Muscle of leg (tissue), 16 donors: ENCODE measurements at places on chromosomes 2 and 18.
A peak's percentile ranks its signal among the peaks of the same experiment; 100 is the strongest.

GRCh38 chr2:138218397-138218796 lies 254.1 kb downstream of the HNMT start:
- no peak for DNase-seq

- no peak for DNase-seq
Measured at GRCh38 chr2:26619096-26619495, 22.1 kb downstream of the CIB4 start.

- no peak for DNase-seq
Measured at GRCh38 chr18:22778996-22779395, 154.1 kb upstream of the RBBP8 start.

- no peak for DNase-seq
Measured at GRCh38 chr2:168814046-168814445, 11.6 kb downstream of the NOSTRIN start.

DNA sequence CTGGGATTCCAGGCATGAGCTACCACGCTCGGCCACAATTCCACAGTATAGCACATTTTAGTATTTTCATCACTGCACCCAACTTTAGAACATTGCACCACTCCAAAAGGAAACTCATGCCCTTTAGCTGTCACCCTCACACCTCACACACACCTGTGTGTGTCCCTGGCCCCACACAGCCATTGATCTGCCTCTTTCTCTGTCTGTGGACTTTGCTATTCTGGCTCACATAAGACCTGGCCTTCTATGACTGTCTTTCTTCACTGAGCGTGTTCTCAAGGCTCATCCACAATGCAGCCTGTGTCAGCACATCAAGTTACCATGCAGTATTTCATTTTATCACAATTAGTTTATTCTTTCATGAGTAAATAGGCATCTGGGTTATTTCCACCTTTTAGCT lies 19.7 kb upstream of the ATP9B start:
- DNase-seq = no peak

- no peak for DNase-seq
Measured at GRCh38 chr2:234492717-234493485, 4.0 kb downstream of the ARL4C start.

DNA sequence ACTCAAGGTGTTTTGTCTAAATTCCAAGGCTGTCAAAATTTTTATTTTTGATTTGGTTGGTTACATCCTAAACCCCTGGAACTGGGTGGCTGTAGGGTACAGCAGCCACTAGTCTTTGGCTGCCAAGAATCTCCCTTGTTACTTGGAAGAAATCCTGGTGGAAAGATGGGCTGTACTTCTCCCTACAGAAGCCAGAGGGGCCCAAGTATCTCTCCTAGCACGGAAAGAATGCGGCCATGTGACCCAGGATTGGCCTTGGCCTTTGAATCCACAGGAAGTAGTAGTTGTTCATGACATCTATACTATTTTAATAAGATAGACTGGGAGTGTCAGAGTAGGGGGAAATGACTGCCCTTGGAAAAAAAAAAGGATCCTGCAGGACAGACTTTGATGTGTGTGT lies 54.4 kb upstream of the MYO3B start:
- peak; percentile 24 for DNase-seq

GRCh38 chr2:44767691-44768090 lies 173.8 kb upstream of the SIX3 start:
- DNase-seq = no peak

- peak; percentile 30 for DNase-seq
Measured at GRCh38 chr2:17539611-17540092, 844 bp upstream of the VSNL1 start.

- DNase-seq = no peak
Measured at GRCh38 chr2:197266477-197266876, 44.1 kb downstream of the ANKRD44 start.

- DNase-seq = peak; percentile 93
Measured at GRCh38 chr2:42809819-42810120, 17.4 kb upstream of the HAAO start.

DNA sequence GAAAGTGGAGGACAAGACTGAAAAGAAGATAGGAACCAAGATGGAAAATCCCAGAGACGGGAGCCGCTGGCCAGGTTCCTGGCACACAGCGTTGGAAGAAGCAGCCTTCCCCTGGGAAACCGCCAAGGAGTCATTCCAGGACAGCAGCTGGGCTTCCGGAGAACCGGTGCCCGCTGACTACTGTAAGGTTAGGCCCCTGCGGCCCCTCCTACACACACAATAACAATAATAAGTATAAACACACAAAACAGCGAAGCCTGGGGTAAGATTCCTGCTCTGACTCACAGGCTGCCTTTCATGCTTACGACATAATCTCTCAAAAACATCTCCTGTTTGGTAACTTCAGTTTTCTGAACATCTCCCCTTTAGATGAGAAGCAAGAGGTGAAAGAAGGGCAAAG lies 28.1 kb upstream of the MYCN start:
- DNase-seq = peak; percentile 82

DNA sequence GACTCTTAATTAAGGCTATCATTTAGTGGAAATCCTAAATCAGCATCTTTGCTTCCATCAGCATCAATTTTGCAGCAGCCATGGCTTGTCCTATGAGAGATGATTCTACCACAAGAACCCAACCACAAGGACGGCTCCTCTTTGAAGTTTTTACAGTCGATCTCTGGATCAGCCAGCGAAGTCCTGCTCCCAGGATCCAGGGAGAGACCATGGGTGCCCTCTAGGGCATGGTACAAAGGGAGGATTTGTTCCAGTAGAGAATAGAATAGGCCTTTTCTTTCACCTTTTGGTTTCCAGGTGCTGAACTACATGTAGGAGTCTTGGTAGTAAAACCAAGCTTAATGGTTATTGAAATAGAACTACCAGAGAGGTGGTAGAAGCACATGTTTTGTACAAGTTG lies 52.7 kb downstream of the TMEM200C start:
- no peak for DNase-seq

DNA sequence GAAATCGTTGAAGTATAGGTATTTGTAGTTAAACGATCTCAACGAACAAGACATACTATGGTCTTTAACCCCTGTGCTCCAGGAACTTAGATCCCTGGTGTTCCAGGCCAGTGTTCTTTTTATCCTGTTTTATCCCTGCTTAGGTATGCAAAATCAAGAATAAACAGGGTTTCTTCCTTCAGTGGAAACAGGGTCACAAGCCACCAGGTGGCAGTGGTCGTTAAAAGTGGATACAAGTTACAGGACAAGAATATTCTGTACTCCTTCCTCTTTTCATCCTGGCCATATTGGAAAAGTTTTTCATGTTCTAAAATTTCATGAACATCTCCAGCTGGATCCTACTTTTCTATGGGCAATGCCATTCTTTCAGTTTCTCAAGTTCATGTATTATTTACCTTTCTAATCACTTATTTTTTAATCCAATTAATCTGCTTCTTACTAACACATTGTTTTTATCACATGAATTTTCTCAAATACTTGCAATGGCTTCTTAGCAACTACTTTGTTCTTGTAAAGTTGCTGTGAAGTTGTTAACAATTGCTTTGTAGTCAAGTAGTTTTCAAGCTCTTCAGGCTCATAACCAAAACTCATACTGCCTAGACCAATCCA lies 16.4 kb upstream of the HNMT start:
- peak; percentile 77 for DNase-seq

DNA sequence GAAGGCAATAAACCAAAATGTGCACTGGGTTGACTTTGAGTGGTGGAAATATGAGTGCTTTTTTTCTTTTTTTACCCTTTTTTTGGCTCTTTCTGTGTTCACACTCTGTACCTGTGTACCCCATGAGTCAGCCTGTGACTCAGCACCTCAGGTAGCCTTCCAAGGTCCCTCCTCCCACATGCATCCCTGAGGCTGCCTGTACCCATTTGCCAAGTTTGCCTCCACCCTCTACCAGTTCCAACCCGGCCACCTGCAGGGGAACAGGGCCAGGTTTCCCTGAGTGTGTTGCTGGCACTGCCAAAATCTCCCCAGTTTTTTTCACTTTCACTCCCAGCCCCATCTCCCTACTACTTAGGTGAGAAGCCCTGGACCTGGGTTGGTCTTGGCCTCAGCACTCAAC lies 14.0 kb downstream of the CXCR1 start:
- no peak for DNase-seq

GRCh38 chr2:48496849-48497248 lies 33.1 kb upstream of the STON1 start:
- no peak for DNase-seq

GRCh38 chr2:181250691-181251090 lies 206.5 kb upstream of the ITGA4 start:
- DNase-seq = no peak

DNA sequence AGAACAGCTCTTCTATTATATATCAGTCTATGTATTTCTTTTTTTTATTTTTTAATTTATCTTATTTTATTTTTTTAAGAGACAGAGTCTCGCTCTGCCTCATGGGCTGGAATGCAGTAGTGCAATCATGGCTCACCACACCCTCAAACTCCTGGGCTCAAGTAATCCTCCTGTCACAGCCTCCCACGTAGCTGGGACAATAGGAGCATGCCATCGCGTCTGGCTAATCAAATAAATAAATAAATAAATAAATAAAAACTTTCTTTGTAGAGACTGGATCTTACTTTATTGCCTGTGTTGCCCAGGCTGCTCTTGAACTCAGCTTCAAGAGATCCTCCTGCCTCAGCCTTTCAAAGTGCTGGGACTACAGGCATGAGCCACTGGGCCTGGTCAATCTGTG lies 117.0 kb downstream of the RBMS1 start:
- no peak for DNase-seq

- DNase-seq = no peak
Measured at GRCh38 chr2:69594341-69594740, 49.2 kb downstream of the AAK1 start.

GRCh38 chr2:8441986-8442385 lies 239.9 kb upstream of the ID2 start:
- DNase-seq = no peak

- peak; percentile 33 for DNase-seq
Measured at GRCh38 chr2:138502255-138503086, 901 bp downstream of the SPOPL start.

DNA sequence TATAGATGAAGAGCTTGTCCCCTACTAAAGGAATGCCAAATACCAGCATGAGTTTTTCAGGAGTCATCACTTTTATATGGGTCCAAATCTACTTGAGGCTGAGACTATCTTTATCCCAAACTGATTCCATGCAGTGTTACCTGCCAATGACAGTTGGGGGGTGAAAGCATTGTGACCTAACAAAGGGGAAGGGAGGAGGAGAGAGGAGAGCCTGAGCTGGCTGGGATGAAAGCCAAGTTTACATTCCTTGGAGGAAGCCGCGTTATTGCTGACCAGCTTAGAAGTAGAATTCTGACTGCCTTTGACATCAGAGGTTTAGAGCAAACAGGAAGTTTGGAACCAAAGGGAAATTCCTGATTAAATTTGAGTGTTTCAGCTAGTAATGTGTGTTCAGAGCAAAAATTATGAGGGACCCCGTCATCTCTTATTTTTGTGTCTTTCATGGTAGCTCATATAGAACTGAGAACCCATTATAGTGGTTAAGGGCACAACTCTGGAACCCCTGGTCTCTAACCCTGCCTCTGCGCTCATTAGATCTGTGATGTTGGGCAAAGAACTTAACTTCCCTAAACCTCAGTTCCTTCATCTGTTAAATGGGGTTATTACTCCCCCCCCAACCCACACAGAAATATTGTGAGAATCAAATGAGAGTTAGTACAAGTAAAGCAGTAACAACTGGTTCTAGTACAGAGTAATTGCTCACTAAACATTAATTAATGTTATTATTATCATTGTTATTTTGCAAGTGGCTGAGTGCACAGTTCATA lies 199.3 kb upstream of the EPAS1 start:
- peak; percentile 97 for DNase-seq

DNA sequence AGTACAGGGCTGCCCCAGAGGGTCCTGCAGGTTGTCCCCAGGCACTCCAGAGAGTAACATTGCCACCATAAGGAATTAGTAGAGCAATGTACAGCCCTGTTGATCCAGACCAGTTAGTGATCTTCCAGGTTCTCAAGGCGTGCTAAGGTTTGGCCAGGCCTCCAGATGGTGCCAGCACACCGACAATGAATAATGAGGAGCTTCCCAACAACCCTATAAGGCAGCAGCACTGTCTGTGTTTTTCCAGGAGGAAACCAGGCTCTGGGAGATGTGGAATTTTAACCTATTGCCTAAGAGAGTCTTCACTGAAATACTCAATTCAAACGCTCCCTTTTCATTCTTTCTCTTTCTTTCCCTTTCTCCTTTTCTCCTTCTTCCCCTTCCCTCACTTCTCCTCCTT lies 122.1 kb downstream of the MGAT5 start:
- peak; percentile 58 for DNase-seq

GRCh38 chr2:224688997-224689396 lies 27.2 kb downstream of the CCDC195 start:
- no peak for DNase-seq

- DNase-seq = peak; percentile 41
Measured at GRCh38 chr18:8623549-8624106, 14.4 kb downstream of the RAB12 start.

- DNase-seq = peak; percentile 61
Measured at GRCh38 chr2:27798948-27799645, 27.6 kb downstream of the MRPL33 start.

- DNase-seq = no peak
Measured at GRCh38 chr2:201532686-201533304, 81.3 kb downstream of the STRADB start.

GRCh38 chr18:44507729-44508325 lies 172.9 kb upstream of the SETBP1 start:
- peak; percentile 79 for DNase-seq

GRCh38 chr2:98387478-98387877 lies 41.2 kb downstream of the CNGA3 start:
- DNase-seq = no peak

DNA sequence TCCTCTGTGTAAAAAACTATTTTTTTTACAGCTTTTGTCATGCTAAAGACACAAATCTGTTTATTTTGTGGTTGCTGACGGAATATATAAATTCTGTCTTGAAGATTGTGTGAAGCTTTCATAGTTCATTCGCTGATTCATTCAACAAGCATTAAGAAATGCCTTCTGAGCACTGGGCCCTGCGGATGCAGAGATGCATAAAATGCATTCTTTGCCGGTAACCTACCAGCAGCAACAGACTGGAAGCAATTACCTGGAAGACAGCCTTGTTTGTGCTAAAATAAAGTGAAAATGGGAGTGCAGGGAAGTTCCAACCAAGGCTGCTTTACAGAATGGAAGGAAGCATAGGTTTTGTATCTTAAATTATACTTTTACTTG lies 119.7 kb downstream of the PMAIP1 start:
- no peak for DNase-seq

- no peak for DNase-seq
Measured at GRCh38 chr2:30631051-30631671, 176.1 kb downstream of the CAPN13 start.

- peak; percentile 83 for DNase-seq
Measured at GRCh38 chr2:231707625-231707926, 749 bp upstream of the PTMA start.

DNA sequence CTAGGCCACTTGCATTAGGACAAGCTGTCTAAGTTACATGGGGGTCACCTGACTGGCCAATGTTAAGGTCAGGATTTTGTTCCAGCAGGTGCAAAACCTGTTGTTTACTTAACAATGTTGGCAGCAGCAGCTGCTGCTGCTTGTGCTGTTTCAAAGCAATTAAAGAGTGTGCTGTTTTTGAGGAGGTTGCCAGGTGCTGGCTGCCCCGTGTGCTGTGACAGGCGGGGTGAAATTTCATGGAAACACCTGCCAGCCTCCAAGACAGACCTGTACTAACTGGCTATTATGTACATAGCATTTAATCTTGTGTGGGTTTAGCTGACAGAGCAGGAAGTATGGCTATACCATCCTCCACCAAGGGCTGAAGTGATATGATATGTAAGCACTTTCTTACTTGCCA lies 224.9 kb downstream of the ASXL3 start:
- peak; percentile 52 for DNase-seq

- DNase-seq = no peak
Measured at GRCh38 chr2:98702127-98702802, 28.7 kb downstream of the MGAT4A start.
